ENCODE measurements at places on chromosomes 7 and 10.

DNA sequence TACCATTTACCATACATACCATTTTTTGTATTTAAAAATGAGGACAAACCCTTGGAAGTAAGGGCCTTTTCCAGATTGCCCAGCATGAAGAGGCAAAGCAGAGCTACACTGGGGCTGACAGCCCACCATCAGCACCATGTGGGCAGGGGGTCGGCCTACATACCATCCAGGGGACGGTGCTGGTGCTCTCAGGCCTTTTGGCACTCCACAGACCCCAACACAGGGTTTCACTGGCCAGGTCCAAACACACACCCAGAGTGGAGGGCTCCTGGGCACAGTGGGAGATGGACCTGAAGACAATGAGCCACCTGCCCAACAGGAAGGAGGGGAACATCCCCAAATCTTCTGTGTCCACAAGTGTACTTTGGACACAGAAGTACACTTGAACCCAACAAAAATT lies 69.2 kb upstream of the CAMK2B start:
- no peak for DNase-seq

GRCh38 chr7:47477191-47478016 lies 104.5 kb downstream of the TNS3 start:
- no peak for DNase-seq

DNA sequence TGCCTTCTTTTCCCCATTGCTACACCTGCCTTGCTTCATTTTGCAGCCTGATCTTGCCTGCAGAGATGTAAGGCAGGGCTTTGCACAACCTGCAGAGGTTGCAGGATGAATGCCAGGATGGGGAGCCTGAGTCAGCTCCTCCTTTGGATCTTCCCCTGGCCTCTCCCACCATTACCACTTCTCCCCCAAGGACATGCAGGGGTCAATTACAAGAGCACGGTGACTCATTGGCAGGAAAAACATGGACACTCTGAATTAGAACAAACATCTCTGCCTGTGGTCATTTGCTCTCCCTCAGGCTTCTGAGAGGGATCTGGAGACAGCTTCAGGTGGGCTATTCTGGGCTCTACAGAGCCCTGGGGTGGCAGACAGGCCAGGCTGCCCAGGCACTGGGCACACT lies 89.2 kb downstream of the HERPUD2 start:
- DNase-seq = no peak

DNA sequence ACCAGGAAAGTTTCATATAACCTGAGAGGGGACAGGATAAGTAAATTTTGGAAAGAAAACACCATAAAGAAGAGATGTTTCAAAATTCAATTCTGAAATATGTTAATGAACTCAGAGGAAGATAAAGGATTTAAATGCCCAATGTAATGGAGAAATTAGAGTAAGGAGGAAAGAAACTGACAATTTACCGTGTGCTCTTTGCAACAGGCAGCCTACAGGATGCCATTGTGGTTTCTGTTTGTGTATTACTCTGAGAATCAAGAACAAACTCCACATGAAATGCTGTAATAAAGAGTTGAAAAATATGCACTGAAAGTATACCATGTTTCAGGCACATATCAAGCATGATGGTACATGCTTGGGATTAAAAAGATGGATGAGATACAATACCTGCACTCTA lies 44.8 kb upstream of the GLCCI1 start:
- no peak for DNase-seq

GRCh38 chr7:34759477-34760125 lies 101.6 kb downstream of the NPSR1 start:
- no peak for DNase-seq

GRCh38 chr10:32156031-32156495 lies 99.8 kb upstream of the KIF5B start:
- DNase-seq = no peak

GRCh38 chr7:138125598-138126111 lies 49.4 kb downstream of the AKR1D1 start:
- peak; percentile 94 for DNase-seq

DNA sequence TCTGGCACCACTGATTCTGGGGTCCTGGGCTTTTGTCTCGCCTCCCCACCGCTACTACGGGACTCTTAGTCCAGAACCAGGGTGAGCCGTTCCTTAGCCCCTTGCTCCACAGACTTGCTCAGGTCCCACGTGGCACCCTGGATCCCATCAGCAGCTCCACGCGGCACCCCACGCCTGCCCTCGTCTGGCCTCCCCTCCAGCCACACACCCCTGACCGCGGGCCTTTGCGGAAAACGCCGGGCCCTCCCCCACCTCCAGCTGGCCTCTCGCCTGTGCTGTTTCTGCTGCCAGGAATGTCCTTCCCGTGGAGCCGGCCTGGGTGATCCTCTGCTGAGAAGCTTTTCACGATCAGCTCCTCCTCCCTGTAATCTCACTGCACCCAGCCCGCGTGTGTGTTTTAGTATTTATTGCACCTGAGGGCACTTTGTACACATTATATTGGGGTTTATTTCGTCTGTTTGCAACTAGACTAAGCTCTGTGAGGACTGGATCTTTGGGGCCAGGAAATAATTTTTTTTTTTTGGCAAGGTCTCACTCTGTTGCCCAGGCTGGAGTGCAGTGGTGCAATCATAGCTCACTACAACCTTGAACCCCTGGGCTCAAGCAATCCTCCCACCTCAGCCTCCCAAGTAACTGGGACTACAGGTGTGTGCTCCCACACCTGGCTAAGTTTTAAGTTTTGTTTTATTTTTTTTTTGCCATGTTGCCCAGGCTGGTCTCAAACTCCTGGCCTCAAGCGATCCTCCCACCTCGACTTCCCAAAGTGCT lies 10.5 kb upstream of the TTYH3 start:
- DNase-seq = no peak

- DNase-seq = no peak
Measured at GRCh38 chr10:111211706-111212105, 134.9 kb downstream of the ADRA2A start.

DNA sequence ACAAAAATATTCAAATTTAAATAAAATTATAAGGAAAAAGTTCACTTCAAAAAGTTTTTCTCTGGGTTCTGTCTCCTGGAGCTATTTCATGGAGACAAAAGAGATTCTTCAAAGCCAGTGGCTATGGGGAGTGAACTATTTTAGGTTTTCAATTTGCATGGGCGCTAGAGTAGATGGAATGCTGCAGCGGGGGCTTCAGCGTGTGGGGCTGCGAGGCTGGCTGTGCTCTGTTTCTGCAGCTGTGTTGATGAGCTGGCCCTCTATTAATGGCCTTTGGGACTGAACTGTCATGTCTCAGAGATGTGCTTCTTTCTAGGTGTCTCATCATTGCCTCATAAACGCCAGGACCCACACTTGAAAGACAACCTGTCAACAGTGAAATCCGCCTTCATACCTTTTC lies 108.4 kb upstream of the NPY start:
- DNase-seq = no peak

GRCh38 chr7:55170335-55171069 lies 151.7 kb downstream of the EGFR start:
- no peak for DNase-seq

GRCh38 chr7:77481615-77482014 lies 55.5 kb upstream of the PTPN12 start:
- no peak for DNase-seq

GRCh38 chr7:36775061-36775620 lies 50.8 kb upstream of the AOAH start:
- peak; percentile 55 for DNase-seq

GRCh38 chr7:43038254-43038653 lies 74.2 kb upstream of the HECW1 start:
- no peak for DNase-seq

GRCh38 chr7:11707606-11708193 lies 124.3 kb downstream of the THSD7A start:
- no peak for DNase-seq

DNA sequence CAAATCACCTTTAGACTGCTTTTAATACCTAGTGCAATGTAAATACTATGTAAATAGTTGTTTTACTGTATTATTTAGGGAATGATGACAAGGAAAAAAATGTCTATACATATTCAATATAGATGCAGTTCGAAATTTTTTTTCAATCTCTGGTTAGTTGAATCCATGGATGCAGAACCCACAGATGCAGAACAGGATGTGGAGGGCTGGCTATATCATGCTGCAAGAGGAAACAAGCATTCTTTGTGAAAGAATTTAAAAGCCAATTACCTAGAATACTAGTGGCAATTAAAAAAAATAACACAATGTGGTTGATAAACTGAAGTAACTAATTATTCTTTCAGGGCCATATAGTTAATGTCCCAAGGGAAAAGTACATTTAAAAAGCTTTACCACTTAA lies 170.4 kb downstream of the ZNF438 start:
- DNase-seq = no peak

- DNase-seq = no peak
Measured at GRCh38 chr7:105980645-105981396, 17.8 kb downstream of the CDHR3 start.

DNA sequence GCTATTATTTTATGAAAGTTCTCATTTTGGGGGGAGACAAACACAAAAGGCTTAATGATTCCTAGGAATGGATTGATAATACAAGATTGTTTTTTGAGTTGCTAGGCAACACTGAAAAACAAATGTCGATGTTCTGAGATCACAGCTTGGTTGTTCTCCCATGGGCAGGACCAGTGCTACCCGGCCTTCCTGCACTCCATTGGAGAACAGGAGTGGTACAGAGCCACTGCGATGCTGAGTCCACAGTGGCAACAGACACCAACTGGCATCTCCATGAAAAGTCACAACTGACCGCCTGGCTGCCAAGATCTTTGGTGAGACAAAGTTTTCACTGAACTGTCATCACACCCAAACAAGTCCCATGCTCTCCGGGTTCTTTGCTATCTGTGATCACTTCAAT lies 68.9 kb upstream of the NMT2 start:
- no peak for DNase-seq

- DNase-seq = no peak
Measured at GRCh38 chr10:80072584-80072983, 5.9 kb upstream of the TMEM254 start.

DNA sequence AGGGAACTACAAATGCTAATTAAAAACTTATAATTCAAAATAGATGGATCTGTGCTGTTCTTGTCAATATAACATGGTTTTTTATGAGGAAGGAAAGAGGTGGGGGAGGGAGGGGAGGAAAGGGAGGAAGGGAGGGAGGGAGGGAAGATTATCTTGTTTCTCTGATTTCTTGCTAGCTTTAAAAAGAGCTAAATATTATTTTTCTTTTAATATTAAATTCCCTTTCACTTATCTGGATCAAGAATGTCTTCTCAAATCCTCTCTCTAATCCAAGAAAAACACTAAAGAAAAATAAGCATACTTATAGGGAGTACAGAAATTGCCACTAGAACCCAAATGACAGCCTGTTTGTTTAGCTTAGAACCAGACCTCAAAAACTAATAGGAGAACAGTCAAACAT lies 55.2 kb downstream of the LRRN3 start:
- no peak for DNase-seq

GRCh38 chr10:45398595-45398994 lies 24.6 kb downstream of the ALOX5 start:
- DNase-seq = no peak

- DNase-seq = no peak
Measured at GRCh38 chr10:95474228-95475002, 86.8 kb downstream of the SORBS1 start.

DNA sequence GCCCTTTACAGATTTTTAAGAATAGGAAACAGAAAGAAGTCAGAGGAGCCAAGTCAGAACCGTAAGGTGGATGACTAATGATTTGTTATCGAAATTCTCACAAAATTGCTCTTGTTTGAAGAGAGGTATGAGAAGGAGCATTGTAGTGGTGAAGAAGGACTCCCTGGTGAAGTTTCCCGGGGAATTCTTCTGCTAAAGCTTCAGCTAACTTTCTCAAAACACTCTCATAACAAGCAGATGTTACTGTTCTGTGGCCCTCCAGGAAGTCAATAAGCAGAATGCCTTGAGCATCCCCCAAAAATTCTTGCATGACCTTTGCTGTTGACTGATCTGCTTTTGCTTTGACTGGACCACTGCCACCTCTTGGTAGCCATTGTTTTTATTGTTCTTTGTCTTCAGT lies 152.9 kb downstream of the HGF start:
- no peak for DNase-seq

GRCh38 chr7:42677751-42678699 lies 233.8 kb downstream of the C7orf25 start:
- no peak for DNase-seq

DNA sequence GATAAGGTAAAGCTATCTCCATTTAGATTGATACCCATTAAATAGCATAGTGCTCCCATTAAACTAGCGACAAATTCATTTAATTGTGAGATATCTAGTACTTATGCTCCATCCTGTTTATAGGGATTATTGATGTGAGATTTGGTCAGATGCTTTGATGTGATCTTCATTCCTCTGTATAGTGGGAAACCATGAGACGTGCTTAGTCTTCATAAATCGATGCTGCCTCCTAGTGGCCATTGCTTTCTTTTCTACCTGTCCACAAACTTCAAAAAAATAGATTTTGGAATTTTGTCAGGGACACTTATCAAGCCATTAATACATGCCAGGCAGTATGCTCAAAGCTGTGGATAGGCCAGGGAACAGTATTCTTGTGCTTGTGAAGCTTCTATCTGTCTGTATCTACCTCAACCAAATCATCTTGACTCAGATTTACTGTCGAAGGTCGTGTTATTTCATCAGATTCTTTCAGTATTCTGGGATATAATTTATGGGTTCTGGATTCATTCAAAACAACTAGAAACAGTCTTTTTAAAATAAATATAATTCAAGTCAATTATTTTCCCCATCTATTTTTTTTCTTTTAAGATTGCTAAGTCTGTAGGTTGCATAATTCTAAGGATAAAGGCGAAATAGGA lies 12.0 kb downstream of the LSM8 start:
- DNase-seq = peak; percentile 32

DNA sequence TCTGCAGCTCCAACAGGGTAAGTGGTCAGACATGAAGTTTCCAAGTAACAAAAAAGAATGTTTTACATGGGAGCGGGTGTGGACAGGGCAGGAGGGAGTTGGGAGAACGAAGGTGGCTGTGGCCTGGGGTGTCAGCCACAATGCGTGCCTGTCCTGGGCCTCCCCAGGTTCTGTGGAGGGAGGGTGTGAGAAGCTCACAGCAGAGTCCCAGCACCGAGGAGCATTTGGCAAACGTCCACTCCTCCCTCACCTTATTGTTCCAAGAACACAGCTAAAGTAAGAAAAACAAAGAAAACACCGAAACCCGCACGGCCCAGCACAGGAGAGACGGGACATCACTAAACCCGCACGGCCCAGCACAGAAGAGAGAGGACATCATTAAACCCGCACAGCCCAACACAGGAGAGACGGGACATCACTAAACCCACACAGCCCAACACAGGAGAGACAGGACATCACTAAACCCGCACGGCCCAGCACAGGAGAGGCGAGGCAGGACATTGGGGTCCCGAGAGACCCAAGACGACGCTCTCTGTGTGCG lies 226.4 kb downstream of the MAD1L1 start:
- DNase-seq = no peak

Measured in inflammatory macrophage treated with lipopolysaccharide for 1 hour (primary cell).